Stimulated activated naive CD4-positive, alpha-beta T cell treated with Interleukin-2 at 50 U/mL for 16 hours (primary cell): ENCODE measurements at places on chromosomes 12 and 14.

DNA sequence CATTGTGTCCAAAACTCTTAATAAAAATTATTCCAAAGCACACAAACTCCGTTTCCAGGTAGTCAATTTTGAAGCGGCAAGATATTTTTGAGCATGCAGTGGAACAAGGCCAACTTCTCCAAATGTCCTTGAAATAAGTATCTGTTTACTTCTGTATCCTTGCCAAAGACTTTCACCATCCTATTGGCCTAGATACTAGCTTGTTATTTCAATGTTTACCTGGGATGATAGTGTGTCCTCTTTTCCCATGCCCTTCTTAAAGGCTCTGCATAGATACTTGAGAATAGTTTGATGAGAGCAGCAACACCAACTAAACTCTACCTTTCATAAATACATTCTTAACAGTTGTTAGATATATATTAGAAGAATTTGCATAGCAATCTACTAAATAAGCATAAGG lies 160.9 kb downstream of the KCNC2 start:
- no peak for DNase-seq

DNA sequence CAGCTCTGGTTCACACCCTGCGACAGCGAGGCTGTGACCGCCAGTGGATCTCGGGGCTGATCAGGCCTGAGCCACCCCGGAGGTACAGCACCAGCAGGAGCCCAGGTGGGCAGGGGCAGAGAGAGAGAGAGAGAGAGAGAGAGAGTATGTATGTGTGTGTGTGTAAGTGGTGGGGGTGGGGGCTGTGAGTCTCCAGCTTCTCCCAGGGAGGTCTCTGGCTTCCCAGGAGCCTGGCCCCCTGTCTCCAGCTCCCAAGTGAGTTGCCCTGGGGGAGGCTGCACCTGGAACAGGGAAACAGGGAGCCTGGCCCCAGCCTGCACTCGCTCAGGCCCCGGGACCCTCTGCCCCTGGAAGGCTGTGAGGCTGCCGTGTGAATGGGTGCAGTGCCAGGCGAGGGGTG lies 2.0 kb downstream of the C14orf180 start:
- DNase-seq: no peak

DNA sequence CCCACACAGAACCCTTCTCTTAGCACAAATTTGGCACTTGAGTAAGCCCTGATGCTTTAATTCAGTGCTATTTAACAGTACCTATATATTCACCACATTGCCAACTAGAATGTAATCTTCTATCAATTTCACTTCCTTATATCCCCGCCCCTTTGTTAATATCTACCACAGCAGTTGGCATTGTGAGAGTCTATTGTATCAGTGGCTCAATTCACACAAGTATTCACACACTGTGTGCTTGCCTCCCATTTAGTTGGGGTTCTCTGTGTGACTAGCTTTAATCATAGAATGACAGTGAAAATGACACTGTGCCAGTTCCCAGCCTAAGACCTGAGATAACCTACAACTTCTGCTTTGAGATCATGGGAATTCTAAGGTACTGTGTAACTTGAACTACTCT lies 103.1 kb downstream of the SEC23A start:
- no peak for DNase-seq

DNA sequence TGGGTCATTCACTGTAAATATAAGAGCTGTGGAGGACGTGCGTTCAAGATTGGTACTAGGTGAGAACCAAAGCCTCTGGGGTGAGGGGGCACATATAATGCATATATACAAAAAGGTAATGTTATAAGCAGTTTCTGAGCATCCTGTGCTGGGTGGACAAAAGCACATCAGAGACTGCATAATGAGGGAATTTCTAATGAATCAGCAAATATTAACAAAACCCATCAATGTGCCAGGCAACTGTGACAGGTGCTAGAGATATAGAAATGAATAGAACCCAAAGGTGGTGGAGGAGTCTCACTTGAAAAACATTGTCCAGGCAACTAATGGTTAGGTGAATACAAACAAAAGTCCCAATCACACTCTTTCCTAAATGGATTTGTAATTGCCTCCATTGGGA lies 74.7 kb downstream of the GPR65 start:
- no peak for DNase-seq

GRCh38 chr14:93682459-93682858 lies 105.8 kb downstream of the PRIMA1 start:
- DNase-seq: no peak

DNA sequence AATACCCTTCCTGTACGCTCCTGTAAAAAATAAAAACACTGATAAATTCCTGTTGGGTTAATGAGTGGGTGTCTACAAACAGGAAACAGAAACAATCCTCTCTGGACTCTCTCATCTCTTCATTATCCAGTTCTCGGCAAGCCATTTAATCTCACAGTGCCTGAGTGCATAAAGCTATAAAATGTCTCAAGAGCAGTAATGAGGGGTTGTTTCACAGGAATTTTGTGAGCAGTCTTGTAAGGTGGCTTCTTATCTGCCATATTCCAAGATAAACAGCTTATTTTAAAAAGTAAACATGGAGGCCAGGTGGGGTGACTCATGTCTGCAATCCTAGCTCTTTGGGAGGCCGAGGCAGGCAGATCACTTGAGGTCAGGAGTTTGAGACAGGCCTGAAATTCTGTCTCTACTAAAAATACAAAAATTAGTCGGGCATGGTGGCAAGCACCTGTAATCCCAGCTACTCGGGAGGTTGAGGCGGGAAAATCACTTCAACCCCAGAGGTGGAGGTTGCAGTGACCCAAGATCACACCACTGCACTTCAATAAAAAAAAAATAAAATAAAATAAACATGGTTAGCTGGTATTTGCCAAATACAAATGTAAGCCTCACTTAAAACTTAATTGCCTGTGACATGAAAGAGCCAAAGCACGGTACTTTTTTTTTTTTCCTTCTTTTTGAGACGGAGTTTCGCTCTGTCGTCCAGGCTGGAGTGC lies 54.0 kb downstream of the CLIP1 start:
- DNase-seq: no peak

GRCh38 chr14:90483571-90483974 lies 86.7 kb downstream of the CALM1 start:
- DNase-seq: peak; percentile 6

- DNase-seq: peak; percentile 69
Measured at GRCh38 chr14:31937730-31938346, 139.3 kb upstream of the ARHGAP5 start.

- no peak for DNase-seq
Measured at GRCh38 chr12:58728397-58728796, 191.9 kb downstream of the LRIG3 start.

DNA sequence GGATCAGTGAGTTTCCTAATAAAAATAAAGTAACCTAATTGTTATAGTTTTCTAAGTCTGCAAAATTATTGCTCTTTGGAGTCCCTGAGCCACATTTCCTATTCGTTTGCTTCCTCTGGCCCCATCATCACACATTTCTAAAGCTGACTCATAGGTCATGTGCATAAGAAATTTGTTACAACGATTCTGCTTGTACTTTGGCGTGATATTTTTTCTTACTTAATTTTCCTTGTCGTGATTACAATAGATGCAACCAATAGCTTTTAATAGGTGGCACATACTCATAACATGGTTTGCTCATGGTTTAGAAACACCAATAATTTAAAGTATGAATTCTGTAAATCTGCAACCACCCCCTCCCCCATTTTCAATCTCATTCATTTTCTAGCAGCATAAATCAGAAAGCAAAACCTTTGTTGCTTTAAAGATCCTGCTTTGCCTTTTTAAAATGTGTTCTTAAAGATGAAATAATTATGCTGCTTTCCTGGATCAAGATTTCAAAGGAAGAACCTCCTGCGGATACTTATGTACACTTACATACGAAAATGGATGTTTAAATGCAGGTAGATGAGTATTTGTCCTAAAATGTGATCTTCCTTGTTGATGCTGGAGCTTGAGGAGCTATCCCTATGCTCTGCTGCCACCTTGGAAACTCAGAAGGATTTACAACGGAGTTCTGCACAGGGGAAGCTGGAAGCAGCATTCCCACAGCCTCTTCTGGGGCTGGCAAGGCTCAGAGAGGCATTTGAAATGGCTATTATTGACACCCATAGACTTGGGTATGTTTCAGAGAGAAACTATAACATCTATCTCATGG lies 1.7 kb upstream of the FLRT2 start:
- DNase-seq: no peak

DNA sequence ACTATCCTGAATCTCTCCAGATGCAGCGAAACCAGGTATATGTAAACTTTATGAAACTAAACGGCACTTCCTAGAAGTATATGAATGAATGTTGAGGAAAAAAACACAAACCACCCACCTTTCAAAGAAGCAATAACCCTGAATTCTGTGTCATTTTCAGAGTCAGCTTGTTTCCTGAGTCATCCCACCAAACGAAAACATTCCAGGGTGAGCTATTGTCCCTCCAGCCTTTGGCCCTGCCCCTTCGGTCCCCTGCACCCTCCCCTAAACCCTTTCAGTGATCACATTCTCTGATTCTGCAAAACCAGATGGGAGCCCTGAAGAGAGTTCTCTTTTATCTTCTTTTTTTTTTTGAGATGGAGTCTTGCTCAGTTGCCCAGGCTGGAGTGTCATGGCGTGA lies 202.6 kb upstream of the ALG10B start:
- DNase-seq: no peak

- DNase-seq: no peak
Measured at GRCh38 chr12:7264538-7264937, 39.3 kb upstream of the ACSM4 start.

GRCh38 chr14:59093902-59094301 lies 94.6 kb upstream of the DAAM1 start:
- no peak for DNase-seq

DNA sequence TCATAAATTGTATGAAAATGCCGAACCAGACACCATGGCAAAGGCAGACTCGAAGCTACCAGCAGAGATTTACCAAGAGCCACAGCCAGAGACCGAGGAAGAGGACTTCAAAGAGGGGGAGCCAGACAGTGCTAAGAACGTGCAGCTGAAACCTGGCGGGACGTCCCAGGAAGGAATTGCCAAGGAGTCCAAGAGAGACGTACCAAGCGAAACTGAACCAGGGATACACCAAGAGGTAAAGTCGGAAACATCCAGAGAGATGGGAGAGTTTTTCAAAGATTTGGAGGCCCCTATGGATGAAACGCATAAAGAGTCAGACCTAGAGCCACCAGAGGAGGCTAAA lies 294 bp downstream of the SAMD15 start:
- no peak for DNase-seq

- DNase-seq: no peak
Measured at GRCh38 chr14:54625112-54625511, 58.2 kb downstream of the SAMD4A start.

DNA sequence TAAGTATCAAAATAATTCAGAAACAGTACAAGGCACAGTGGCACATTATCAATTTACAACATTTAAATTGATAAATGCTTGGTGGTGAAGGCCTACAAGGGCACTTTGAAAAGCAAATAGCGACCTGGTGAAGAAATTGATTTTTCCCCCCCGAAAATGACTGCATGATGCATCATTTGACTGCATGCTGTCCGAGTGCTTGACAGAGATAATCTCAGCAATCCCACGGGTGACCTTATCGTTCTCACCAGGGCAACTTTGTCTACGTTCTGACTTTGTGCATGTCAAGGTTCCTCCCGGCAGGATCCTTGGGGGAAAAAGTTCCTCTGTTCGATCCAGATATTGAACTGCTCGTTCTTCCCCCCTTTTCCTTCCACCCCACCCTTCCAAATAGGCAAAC lies 384.8 kb downstream of the EGLN3 start:
- no peak for DNase-seq

GRCh38 chr12:1575408-1576401 lies 18.7 kb downstream of the FBXL14 start:
- DNase-seq: no peak

DNA sequence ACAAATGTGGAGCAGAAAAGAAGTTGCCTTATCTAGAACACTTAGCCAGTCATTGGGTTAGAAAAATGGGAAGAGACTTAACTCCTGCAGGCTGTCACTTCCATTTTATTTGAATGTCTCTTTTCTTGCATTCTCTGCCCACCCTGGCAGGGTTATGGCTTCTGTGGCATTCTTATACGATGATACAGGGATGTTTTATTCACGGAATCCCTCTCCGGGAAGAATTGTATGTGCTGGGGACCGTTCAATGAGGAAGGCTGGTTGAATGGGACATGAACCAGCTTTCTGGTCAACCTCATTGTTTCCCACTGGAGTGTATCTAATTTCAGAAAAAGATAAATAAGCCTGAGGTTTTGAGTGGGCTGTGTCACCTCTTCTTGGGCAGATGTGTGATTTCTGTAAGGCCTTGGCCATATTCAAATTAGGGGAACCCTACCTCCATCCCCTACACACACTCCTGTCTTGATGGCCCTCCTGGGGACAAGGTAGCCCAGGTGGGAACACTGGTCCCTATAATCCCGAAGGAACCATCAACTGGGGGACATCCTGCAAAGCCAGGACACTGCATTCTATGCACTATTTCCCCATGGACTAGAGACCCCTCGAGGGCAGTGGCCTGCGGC lies 174.8 kb upstream of the GSC start:
- no peak for DNase-seq

DNA sequence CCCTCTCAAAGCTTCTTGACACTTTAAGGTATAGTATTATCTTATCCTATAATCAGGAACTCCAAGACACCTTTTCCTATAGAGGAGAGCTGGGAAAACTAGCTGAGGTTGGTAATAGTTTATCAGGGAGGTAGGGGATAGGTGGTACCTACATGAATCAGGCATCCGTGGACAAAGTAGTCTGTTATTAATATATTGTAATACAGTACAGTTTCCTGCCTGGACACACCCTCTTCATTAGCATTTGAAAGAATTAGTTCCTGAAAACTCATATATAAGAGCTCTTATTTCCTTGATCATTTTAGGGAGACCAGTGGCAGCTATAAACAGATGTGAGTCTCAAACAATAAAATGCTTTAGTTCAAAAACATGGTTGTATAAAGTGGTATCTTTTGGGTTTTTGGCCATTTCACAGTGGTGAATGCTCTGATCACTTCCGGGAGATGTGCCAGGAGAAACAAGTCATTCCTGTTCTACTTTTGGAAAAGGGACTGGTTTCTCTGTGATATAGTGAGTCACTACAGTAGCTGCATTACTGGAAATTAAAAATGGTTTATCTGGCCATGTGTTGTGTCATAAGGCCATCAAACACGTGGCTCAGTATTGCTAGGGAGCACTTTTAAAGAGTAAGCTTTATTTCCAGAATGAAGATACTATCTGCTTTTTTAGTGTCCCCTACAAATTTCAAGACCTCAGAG lies 98.1 kb downstream of the KLRB1 start:
- no peak for DNase-seq

DNA sequence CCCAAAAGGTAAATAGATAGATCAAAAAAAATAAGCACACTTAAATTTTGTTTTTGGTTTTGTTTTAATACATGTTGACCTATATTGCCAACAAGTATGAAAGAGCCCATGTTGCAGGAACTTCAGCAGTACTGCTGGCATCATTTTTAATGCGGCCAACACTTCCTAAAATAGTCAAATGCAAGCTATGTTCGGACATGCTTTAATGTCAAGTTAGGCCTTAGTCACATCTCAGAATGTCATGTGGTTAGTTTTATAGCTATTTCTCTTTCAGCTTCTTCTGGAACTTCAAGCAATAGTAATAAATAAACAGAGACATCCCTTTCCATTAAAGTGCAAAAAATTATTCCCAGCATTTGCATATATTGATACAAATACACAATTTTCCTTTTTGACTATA lies 153.4 kb downstream of the PIK3C2G start:
- DNase-seq: no peak

- DNase-seq: no peak
Measured at GRCh38 chr12:56769868-56770267, 6.7 kb downstream of the HSD17B6 start.
